ENCODE measurements at places on chromosomes 6 and 20. TPM values are rescaled to one million over a fixed set of nuclear protein-coding genes. Genes with fewer than 3 reads are reported as not detected.

DNA sequence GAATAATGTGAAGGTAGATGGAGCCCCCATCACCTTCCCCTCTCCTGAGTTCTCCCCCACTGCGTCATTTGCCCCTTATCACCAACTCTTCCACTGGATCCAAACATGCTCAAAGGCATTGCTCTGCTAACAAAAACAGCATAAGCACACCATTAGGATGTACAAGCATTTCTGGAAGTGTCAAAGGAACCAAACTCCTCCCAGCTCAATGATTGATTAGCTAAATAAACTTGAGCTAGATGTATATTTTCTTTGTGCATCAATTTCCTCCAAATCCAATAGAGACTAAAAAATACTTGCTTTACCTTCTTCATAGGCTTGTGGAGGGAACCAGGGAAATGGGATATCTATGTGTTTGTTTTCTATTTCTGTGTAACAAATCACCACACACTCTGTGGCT lies 248.4 kb upstream of the JARID2 start:
- no peak for DNase-seq

GRCh38 chr20:36526521-36527011 lies 14.8 kb upstream of the MYL9 start:
- no peak for DNase-seq

DNA sequence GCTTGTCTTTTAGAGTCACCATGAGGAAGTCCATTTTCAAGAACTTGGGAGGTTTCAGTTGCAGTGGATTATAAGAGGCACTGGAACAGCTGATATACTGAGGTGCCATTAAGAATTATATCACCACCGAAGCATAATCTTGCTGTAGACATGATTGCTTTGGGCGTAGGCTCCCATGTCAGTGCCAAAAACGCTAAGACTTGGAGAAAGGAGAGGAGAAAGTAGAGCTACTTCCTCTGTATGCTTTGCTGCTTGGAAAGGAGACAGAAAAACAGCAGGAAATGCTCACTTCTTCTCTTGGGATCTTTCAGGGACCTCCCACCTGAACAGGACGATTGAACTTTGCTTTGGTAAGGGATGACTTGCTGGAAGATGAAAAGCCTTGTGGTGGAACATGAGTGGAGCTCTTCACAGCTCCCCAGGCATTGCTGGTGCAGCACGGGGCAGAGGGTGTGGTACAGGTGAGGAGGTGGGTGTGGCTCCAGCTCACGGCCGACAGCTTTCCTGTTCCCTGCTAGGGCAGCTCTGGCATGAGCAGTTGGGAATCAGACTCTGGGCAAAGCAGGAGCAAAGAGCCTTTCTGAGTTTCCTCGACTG lies 190.4 kb upstream of the JAG1 start:
- peak; percentile 51 for DNase-seq

DNA sequence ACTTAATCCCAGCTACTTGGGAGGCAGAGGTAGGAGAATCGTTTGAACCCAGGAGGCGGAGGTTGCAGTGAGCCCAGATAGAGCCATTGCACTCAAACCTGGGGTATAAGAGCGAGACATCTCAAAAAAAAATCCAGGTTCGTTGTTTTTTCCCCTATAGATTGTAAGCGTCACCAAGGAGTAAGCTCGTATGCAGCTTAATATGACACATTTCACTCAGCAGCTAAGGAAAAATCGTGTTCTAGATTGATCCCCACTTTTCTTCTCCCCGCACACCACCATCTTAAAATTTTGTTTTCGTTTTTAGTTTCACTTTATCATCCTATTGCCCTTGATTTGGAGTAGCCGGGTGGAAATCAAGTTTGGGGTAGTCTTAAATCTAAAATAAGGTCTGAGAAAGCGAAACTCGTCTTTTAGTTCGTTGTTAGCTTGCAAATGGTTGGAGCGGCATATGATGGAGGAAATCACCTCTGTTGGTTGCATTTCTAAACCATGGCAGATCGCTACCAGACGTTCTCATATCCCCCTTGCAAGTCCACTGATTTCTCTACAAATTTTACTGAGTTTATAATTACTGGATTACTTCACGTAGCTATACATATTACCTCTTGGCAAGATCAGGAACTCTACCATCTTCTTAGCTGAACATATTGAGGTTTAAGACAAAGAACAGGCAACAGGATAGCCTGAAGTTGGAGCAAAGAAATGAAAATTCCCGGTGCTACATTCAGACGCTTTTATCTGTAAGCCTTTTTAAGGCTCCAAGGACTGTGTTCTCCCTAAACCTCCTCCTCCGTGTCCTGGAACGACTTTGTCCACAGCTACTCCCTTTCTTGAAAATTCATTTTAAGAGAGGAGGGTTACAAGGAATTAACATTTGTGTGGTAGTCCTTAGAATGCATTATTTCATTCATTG lies 91.1 kb upstream of the BTN3A2 start:
- no peak for DNase-seq

DNA sequence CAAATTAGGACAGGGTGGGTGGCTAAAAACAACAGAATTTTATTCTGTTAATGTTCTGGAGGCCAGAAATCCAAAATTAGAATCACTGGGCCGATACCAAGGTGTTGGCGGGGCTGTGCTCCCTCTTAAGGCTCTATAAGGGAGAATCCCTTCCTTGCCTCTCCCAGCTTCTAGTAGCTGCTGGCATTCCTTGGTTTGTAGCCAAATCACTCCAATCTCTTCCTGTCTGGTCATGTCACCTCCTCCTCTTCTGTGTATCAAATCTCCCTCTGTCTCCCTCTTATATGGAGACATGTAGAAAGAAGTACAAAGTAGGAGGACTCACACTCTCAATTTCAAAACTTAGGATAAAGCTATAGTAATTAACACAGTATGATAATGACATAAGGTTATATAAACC lies 102.9 kb upstream of the SIRPA start:
- no peak for DNase-seq

Gene ZNF341
- 0.99 TPM for total RNA-seq

Gene ATF6B
- 15.7 TPM for total RNA-seq

Gene RIMS1
- total RNA-seq = 3.9 TPM

Gene SRSF12
- 0.33 TPM for total RNA-seq

Gene RAET1G
- 3.3 TPM for total RNA-seq

Gene COL19A1
- total RNA-seq = not detected
